ENCODE measurements at places on chromosomes 2 and 18.

DNA sequence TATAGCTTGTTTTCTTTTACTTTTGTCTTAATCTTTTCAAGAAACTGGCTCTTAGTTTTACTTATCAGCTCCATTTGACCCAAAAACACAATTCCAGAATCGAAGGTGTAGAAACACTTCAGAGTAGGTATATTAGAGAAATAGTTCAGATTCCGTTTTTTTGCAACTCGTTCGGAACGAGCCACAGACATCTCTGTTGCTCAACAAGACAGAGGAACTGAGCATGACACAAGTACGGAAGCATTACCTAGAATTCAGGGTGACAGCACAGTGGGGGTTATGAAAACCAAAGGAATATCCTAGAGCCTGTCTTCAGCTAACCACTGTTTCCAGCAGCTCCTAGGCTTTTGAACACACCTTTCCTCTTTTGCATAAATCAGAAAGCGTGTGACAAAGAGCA lies 5.0 kb downstream of the HRH4 start:
- no peak for DNase-seq

DNA sequence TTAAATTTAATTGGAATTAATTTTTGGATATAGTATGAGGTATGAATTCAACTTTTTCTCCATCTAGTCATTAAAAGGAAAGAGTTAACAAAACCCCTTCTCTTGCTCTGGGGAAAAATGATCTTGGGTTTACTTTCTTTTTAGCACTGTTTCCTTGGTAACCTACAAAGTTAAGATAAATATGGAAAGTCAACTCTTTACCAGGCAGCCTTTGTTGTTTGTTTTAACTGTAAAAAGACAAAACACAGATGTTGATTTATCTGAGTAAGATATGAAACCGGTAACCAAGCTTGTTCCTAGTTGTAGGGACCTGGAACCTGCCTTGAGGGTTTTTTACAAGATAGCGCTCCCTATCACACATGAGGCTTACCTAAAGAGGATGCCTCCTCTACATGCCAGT lies 10.1 kb upstream of the SANBR start:
- DNase-seq: no peak

- DNase-seq: no peak
Measured at GRCh38 chr2:127101048-127101611, 5.8 kb downstream of the BIN1 start.

DNA sequence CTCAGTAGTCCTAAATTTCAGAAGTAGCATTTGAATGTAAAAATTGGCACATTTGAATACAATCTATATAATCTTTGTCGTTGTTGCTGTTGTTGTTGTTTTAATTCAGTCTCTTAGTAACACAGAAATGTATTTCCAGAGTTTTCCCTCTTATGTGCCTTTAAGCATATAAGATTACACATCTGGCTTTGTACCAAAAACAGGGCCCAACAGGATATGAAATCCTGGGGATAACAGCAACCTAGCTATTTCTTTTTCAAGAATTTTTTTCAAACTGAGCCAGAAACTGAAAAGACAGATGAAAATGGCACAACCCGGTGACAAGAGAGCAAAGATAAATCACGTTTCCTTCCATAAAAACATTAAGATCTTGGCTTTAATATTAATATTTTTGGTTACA lies 906.7 kb downstream of the NRXN1 start:
- DNase-seq: no peak

DNA sequence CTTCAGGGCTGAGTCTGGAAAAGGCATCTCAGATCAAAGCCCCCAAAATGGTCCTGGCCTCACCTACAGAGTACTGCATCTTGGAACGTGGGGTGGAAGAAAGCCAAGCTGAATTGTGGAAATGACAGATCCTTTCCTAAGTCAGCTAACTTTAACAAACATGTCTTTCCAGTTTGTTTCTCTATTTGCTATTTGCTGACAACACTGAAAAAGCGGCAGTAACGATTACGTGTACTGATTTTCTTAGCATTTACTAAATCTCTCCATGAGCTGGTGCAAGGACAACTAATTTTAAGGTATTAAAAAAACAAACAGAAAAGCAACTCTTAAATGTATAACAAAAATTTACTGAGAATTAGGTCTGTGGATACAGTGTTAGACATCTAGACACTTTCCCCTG lies 1.1 kb downstream of the HIBCH start:
- DNase-seq: no peak

Data from esophagus squamous epithelium (tissue), 5 donors.